Suprapubic skin (tissue), 4 donors: ENCODE measurements at places on chromosomes 6 and 20. TPM values are rescaled to one million over a fixed set of nuclear protein-coding genes. Genes with fewer than 3 reads are reported as not detected.

Gene LY6G6D
- 30.8 TPM for total RNA-seq

DNA sequence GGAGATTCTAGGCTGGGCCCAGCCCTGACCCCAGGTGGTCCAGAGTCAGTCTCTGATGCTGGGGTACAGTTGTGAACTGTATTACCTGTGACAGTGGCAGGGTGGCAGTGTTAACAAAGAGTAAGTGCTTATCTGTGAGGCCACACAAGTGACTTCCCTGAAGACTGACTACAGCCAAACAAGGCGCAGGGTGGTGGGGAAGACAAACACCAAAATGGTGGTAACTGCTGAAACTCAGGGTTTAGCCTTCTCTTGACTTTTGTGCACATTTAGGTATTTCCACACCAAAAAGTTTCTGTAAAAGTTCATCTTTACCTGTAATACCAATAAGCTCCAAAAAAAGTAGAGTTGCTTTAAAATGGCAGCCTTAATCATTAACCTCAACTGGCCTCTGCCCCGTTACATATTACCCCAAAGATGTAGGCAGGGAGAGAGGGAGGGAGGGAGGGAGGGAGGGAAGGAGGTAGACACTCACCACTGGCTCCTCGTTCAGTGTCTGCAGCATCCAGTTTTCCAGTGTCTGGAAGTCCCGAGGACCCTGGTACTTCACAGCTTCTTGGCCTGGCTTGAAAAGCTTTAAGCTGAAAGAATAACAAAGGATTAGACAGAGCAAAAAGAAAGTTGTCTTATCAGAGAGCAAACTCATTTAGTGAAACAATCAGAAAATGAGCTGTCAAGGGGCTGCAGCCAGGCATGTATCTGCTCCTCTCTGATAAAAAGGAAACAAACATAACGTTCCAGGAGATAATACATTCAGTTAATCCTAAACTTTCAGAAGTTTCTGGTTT lies 11.3 kb downstream of the TXNDC5 start:
- no peak for DNase-seq

GRCh38 chr6:79498842-79499241 lies 38.4 kb downstream of the LCA5 start:
- DNase-seq, result no peak

GRCh38 chr6:39979461-39980328 lies 45.4 kb upstream of the MOCS1 start:
- DNase-seq, result no peak

- DNase-seq, result no peak
Measured at GRCh38 chr20:39825950-39826349, 863.1 kb downstream of the MAFB start.

GRCh38 chr20:47265984-47266383 lies 90.5 kb downstream of the ZMYND8 start:
- DNase-seq, result no peak

GRCh38 chr6:119148825-119149525 lies 70.5 kb upstream of the FAM184A start:
- no peak for DNase-seq

DNA sequence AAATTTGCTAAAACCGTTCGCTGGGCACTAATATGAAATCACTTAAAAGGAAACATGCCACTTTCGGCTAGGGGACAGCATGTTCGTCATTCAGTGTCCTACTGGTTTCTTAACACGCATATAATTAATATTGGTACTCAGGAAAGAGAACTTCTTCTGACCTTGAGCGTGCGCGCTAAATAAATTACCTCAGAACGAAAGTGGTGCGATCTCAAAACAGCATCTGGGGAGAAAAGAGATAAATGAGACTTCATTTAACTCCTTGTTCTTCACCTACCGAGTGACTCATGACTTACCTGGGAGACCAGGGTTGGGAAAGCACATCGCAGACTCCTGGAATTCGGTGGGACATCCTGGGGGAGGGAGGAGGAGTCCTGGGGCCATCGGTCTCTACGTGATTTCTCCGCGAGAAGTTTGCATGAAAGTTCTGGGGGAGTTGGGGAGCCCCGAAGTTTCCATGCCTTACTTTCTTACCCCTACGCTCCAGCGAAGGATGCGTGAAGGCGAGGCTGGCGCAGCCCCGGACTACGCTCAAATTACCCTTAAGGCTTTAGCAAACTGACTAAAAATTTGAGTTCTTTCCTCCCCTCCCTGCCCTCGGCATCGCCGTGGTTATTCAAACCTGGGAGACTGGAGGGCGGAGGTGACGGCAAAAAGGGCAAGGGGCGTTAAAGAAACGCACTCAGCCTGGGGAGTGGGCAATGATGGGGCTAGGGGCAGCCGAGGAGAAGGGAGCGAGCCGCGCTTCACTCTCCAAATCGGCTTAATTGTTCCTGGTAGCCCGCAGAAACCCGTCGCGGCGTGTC lies 1.1 kb upstream of the BEND6 start:
- no peak for DNase-seq

Gene PRDM1
- 10.9 TPM for total RNA-seq

Gene ADGRB3
- 0.42 TPM for total RNA-seq

Gene ZNF391
- total RNA-seq, result 1.5 TPM

- no peak for DNase-seq
Measured at GRCh38 chr6:89547281-89547680, 91.3 kb downstream of the LYRM2 start.

DNA sequence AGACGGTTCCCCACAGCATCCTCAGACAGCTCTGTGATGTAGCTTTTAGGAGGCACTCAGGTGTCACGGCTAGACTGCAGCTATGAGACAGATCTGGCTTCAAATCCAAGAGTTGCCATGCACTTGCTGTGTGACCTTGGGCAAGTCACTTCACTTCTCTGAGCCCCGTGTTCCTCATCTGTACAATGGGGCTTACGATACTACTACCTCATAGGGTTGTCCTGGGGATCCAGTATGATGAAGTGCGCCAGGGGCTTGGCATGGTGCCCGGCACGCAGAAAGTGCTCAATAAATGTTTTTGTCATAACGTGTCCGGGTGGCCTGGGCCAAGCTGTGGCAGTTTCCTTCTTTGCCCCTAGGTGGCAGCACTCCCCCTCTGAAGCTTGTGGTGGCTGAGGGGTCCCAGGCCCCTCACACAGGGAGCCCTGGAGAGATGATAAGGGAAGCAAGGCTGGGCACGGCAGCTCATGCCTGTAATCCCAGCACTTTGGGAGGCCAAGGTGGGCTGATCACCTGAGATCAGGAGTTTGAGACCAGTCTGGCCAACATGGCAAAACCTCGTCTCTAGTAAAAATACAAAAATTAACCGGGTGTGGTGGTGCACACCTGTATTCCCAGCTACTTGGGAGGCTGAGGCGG lies 19.1 kb upstream of the CHMP4B start:
- DNase-seq, result no peak

- no peak for DNase-seq
Measured at GRCh38 chr6:133645966-133646740, 242.8 kb upstream of the TCF21 start.

DNA sequence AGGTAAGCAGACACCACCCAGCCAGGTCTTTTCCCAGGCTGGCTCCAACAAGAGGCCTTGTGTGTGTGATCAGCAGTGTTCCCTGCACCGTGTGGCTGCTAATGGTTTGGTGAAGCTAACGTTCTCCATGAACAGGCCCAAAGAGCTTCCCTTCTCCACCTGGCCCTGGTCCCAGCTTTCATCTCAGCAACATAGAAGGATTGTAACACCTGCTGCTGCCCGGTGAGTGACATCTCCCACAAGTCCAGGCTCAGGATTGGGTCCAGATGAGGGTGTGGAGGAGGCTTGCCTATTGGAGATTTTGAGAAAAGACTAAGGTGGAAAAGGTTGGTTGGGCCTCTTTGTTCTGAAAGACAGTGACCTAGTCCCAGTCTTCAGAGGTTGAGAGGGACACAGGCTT lies 89.6 kb downstream of the TMEM242 start:
- peak; percentile 38 for DNase-seq

- no peak for DNase-seq
Measured at GRCh38 chr20:40225596-40225995, 463.4 kb downstream of the MAFB start.

- DNase-seq, result no peak
Measured at GRCh38 chr6:85252085-85252484, 197.8 kb upstream of the NT5E start.

DNA sequence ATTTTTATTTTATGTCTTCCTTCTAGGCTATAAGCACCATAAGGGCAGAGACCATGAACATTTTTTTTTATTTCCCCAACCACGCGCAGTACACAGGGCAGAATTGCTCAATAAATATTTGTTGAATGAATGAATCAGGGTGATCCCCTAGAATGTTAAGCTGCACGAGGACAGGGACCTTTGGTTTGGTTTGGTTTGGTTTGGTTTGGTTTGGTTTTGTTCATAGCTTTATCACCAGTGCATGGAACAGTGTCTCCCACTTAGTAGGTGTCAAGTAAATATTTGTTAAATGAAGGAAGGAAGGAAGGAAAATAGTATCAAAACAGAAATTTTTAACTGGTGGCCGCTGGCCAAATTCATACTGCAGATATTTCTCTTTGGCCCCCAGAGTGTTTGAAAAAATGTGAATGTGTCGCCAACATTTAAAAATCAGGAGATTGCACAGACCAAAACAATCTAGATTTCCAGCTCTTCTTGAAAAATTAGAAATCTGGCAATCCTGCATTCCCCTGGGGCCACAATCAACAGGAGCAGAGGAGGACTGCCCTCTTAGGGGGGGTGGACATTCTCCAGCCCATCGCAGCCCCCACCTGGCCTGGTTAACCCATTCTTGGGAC lies 205.3 kb downstream of the EYA2 start:
- no peak for DNase-seq

- no peak for DNase-seq
Measured at GRCh38 chr20:12207875-12208274, 290.2 kb downstream of the BTBD3 start.

DNA sequence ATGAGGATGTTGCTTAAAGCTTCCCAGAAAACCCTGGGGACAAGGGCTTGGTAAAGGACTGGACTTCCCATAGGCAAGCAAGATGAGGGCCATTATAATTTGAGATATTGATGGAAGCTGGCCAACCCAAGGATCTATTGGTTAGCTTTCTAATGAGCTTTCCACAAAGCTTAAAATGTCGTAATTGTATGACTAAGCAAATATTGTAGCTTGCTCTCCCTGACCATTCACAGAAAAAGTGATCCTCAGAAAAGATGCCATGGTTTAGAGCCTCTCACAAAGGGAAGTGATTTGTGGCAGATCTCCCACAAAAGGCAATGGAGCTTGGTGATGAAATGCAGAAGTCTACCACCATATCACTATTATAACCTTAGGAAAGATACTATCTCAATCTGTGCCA lies 13.6 kb downstream of the IL17F start:
- DNase-seq, result no peak

DNA sequence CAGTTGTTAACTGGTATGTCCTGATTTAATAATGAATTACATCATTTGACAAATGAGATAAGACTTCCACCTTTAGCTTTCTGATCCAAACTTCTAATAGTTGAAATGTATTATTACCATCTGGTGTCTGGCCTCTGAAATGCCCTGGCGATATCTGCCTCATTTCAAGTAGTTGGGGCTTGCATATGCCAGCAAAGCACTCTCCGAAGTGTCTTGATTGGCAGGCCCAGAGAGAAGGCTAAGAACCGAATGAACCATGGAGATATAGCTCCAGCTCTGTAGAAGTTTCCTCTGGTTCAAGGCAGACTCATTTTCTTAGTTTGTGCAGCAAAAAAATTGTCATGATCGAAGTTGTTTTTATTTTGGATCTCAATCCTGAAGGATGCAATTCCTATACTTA lies 13.4 kb upstream of the HIVEP2 start:
- DNase-seq, result no peak

Gene RSPO3
- 0.39 TPM for total RNA-seq

DNA sequence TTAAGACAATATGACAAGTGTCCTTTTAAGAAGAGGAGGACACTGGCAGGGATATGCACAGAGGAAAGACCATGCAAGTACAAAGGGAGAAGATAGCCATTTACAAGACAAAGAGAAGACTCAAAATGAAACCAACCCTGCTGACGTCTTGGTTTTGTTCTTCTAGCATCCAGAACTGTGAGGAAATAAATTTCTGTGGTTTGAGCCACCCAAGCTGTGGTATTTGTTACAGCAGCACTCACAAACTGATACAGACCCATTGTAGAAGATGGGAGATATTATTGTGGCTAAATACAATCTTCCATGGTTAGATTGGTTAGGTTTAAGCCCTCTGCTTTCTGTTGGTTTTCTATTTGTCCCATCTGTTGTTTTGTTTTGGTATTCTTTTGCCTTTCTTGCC lies 88.6 kb upstream of the SLC35F1 start:
- DNase-seq, result no peak

DNA sequence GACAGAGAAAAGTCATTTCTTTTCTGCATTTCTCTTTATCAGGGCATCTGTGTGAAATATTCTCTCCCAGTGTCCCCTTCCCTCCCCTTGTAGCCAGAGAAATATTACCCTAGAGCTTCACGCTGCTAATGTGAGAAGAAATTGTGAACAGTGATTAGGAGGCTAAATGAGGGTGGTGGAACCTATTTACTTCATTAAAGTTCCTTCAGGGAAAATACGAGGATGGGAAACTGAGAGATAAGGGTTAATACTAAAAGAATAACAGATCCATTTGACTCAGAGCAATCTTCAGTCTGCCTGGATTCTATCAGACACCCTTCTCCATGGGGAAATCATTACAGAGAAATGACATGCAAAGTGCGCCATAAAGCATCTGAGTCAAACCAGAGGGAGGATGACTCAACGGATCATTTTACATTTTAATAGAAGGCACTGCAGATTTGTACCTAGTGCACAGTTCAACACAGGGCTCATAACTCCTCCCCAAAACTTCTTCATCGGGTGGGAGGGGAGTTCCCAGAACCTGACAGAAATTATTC lies 131.3 kb downstream of the GJA10 start:
- DNase-seq, result no peak
